Ammon's horn (tissue), 1 donor: ENCODE measurements at places on chromosomes 11 and 22.

- DNase-seq = no peak
Observed at GRCh38 chr22:30305906-30306626, 16.8 kb upstream of the CASTOR1 start.

- no peak for DNase-seq
Observed at GRCh38 chr11:121446752-121447156, 5.4 kb upstream of the SORL1 start.

DNA sequence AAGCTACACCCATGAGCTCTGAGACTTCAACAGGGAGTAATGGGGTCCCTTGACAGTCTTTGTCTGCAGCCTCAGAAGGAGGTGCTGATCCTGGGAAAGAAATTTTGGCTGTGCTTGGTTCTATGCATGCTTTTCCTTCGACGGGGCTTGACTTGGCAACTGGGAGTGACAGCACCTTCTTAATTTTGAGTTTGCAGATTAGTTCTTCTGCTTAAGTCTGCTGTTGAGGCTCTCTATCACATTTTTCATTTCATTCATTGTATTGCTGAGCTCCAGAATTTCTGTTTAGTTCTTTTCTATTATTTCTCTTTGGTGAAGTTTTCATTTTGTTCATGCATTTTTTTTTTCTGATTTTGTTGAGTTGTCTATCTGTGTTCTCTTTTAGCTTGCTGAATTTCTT, 125.6 kb downstream of the SNX19 start:
- DNase-seq = no peak

DNA sequence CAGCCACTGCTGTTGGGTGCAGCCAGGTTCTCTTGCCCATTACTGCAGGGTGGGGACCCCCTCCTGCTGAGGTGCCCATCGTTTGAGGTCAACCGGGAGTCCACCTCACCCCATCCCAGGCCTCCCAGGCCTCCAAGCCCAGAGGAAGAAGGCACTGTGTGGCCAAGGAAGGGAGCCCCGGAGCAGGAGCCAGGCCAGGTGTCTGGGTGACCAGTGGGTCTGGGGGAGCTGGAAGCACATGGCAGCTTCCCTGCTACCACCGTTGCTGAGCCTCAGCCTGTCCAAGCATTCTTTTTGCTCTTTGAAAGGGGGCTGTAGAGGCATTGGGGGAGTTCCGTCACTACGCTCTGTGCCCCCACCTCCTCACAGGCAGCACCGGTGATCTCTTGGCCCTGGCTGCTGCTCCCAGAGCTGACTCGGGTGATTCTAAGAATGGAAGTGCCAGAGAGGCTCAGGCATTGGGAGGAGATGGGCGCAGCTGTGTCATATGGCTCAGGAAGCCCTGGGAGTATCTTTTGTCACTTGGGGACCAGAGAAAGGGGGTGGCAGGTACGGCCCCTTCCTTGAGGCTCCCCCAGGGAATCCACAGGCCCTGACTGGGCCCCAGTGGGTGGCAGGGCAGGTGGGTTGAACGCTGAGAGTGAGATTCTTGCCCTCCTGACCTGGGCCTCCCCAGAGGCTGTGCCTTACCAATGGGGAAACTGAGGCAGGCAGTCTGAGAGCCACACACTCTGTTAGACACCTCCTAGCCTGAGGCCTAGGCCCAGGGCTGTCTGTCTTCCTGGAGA, 1.9 kb downstream of the SEPTIN5 start:
- no peak for DNase-seq

DNA sequence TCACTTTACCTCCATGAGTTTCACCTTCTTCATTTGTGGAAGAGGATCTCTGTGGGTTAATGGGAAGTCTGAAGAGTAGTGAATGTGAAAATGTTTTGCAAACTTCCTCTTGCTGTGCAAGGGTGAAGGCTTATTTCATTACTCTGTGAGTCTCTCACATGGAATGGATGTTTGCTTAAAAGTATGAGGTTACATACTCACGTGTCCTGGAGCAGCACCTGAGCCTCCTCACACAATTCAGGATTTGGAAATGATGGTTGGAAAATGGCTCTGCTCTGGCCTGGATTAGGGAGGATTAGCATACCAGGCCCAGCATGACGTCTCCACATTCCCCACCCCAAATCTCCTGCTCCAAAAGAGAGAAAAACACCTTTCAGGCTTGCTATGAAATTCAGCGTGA, 4.8 kb downstream of the GRAMD1B start:
- no peak for DNase-seq

GRCh38 chr11:121489823-121490222, 37.1 kb upstream of the SORL1-AS1 start:
- DNase-seq = no peak

- no peak for DNase-seq
Observed at GRCh38 chr22:30474683-30475424, 3.0 kb upstream of the SEC14L3 start.

DNA sequence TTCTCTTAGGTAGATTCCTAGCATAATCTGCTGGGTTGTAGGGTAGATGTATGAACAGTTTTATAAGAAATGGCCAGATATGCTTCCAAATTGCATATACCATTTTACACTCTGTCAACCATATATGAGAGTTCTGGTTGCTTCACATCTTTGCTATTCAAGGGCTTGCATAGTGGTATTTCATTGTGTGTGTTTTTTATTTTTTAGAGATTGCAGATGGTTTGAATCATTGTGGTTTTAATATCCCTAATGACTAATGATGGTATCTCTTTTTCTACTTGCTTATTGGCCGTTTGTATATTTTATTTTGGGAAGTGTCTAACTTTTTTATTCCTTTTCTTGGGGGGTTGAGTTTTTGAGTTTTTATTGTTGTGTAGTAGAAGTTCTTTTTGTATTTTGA, 26.9 kb downstream of the RNF214 start:
- DNase-seq = no peak

GRCh38 chr11:6992026-6992425, 28.1 kb downstream of the ZNF214 start:
- no peak for DNase-seq

- no peak for DNase-seq
Observed at GRCh38 chr11:34238533-34238932, 119.3 kb downstream of the ABTB2 start.

- peak; percentile 37 for DNase-seq
Observed at GRCh38 chr11:126172596-126173038, 38.8 kb downstream of the RPUSD4 start.

DNA sequence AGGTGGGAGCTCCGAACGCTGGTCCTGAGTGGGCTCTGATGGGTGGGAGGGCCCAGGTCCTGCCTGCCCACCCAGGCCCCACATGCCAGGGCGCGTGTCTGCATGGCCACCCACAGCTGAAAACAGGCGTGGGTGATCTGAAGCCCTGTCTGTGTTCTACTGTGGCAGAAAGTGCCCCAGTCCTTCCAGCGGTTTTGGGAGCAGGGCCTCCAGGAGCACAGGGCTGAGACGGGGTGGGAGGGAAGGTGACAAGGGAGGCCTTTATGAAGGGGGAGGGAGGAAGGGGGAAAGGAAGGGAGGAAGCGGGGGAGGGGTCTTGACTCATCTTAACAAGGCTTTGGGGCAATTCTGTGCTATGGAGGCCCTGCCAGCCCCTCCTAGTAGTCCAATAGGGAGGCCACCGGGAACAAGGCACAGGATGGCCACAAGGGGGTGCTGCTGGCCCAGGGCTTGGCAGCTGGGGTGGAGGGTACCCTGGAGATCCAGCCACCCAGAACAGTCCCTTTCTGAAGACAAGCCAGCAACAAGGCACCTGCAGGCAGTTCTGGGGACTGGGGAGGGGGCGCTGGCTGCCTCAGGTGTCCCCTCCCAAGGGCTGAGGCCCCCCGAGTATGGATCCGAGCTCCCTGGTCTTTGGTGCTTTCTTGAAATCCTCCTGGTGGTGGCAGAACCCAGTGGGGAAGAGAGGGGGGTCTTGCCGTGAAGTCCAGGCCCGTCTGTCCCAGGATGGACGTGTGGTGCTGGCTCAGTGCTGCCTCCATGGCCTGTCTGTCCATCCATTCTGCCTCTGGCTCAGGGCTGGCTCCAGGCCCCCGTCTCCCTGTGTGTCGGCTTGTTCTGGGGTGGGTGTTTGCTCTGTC, 6.3 kb upstream of the FADS3 start:
- peak; percentile 88 for DNase-seq

GRCh38 chr22:22452211-22452610, 56.3 kb downstream of the ZNF280B start:
- DNase-seq = no peak

GRCh38 chr11:80698637-80699036, 1257.8 kb upstream of the TENM4 start:
- no peak for DNase-seq

DNA sequence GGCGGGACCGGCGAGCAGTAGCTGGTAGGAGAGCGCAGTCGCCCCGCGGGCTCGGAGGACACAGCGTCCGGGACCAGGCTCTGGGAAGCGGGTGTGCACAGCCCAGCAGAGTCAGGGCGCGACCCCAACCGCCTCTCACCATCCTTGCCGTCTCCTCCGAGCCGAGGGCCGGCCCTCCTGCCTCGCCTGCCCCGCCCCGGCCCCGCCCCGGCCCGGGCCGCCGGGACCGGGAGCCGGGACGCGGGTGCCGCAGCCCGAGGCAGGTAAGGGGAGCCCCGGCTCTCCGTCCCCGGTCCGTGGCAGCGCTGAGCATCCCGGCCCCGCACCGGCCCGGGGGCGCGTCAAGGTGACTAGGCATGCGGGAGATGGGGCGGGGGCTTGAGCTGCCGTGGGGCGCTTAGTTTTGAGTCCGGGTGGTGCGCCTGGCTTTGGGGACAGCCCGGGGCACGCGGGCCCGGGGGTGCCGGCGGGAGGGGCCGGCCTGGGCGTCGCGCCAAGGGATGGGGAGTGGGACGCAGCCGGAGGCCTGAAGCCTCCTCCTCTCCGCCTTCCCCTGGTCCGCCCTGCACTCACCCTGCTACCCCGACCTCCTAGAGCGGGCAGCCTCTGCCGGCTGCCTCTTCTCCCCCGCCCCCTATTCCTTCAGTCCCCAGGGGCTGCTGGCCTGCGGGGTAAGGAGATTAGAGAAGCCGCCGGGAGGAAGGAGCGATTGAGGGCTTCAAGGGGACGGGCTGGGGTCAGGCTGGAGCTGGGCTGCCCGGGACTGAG, at the start of gene ABCG4:
Gene ABCG4 (plus strand): TSS at position 35 of the 768 bp plus-strand sequence. CDS start 914 bp downstream, outside the sequence.
- no peak for DNase-seq

- DNase-seq = peak; percentile 53
Observed at GRCh38 chr11:36265793-36266628, 23.2 kb downstream of the COMMD9 start.

GRCh38 chr22:27137871-27138337, 480.5 kb downstream of the MIAT start:
- no peak for DNase-seq

DNA sequence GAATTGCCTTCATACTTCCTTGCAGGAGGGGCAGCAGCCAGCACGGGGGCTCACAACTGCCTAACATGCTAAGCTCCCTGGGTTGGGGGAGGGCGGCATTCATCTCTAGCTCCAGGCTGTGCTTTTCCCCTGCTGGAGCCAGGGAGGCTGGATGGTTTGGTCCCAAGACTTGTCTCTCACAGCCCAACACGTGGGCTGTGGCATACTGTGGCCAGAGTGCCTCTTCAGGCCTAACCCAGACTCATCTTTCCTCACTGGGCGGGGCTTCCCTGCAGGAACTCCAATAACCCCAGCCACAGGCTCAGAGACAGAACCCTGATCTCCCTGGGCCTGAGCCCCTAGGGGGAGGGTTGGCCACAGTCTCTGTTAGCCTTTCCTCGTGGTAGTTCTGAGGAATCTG, 121.9 kb upstream of the PLET1 start:
- DNase-seq = no peak

DNA sequence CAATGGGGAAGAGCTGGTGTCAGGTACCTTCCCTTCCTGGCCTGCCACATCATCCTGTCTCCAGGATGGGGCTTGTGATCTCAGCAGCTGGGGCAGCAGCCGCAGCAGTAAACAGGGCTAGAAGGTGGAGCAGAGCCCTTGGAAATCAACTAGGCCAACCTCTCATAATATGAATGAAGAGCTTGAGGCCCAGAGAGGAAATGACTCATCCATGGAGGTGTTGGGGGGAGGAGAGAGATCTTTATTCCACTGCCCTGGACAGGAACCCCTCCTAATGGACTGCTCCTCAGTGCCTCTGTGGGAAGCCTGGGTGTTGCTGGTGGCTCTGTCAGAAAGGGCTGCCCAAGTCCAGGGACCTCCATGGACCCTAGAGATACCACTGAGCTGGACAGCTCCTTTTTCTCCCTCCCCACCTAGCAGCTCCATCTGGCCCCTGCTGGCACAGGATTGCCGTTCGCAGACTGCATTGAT, 111.8 kb downstream of the OSBP2 start:
- DNase-seq = no peak

DNA sequence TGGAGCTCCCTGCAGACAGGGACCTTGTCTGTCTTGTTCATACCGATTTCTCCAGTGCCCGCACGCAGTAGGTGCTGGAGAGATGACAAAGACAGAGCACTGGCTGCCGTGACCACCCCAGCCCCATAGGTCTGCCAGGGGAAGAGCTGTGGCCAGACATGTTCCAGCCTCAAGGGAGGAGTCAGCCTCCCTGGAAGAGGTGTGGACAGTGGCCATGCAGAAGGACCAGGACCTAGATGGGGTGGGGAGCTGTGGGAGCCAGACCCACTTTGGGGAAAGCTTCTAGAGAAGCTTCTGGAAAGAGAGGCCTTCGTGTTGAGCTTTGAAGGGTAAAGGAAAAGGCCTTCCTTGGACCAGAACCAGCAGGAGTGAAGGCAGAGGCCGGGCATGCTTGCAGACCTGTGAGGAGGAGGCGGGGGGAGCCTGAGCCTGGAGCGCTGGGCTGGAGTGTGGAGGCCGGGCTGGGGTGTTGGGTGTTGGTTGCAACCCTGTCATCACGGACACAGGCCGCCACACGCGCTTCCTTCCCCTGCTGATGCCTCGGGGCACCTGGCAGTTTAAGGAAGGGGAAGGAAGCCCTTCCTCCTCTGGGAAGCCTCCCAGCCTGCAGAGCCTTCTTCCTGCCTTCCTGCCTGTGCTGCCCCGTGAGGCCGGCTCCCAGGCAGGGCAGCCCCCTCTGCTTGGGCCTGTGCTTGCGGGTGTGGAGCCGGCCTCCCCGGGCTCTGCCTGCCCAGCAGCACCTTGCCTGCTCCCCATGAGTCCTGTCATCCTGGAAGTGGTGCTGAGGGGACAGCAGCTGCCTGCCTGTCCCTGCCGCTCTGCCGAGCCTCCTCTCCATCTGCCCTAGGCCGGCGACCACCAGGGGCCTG, 12.3 kb downstream of the RELT start:
- peak; percentile 51 for DNase-seq

DNA sequence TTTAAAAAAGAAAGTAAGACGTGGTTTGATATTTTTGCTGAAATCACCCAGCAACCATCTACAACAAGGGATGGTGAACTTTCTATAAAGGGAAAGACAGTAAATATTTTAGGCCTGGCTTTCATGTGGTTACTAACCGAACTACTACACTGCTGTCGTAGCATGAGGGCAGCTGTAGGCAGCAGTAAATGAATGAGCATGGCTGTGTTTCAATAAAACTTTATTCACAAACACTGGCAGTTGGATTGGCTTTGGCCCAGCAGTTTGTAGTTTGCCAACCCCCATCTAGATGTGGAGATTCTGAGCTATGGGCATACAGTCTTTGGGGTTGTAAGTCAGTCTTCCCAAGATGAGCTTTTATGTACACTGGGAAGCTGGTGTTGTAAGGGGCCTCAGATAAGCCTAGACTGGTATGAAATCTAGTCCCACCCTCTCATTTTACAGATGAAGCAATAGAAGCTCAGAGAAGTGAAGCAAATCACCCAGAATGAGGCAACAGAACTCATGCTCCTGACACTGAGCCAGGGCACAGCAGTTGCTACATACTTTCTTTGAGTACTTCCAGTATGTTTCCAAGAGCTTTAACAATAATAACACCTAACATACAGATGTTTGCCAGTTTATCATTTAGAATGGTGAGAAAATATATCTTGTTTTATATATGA, 204.4 kb downstream of the ADAMTS15 start:
- DNase-seq = no peak

GRCh38 chr11:124597626-124598025, 13.6 kb upstream of the PANX3 start:
- DNase-seq = no peak
